ENCODE measurements at places on chromosomes 1 and 21. TPM values are rescaled to one million over a fixed set of nuclear protein-coding genes. Genes with fewer than 3 reads are reported as not detected.

The LCK gene
- total RNA-seq = not detected

The FOXO6 gene
- total RNA-seq = not detected

The PROK1 gene
- total RNA-seq = not detected

The DDAH1 gene
- total RNA-seq = 8.2 TPM

The GRHL3 gene
- not detected for total RNA-seq

The KCND3 gene
- under 0.01 TPM for total RNA-seq

The FALEC gene
- total RNA-seq = 1.6 TPM

The PLPP3 gene
- 435 TPM for total RNA-seq

The CD52 gene
- total RNA-seq = not detected

The MAP3K7CL gene
- 3.0 TPM for total RNA-seq

The KRTAP19-8 gene
- not detected for total RNA-seq

The SLC16A4 gene
- 47.1 TPM for total RNA-seq

The OR2L5 gene
- not detected for total RNA-seq

The VHLL gene
- not detected for total RNA-seq

The KCNK1 gene
- 7.6 TPM for total RNA-seq

The PLPPR5 gene
- total RNA-seq = under 0.01 TPM

The VSIG8 gene
- under 0.01 TPM for total RNA-seq

The CRYBG2 gene
- under 0.01 TPM for total RNA-seq

The IVL gene
- not detected for total RNA-seq

The WNT2B gene
- total RNA-seq = 4.6 TPM

The SRGAP2B gene
- total RNA-seq = 35.3 TPM

The PPFIA4 gene
- 9.4 TPM for total RNA-seq

The MEF2D gene
- total RNA-seq = 4.5 TPM

The SPATA46 gene
- not detected for total RNA-seq

The MFSD2A gene
- total RNA-seq = 0.69 TPM

The RGS1 gene
- not detected for total RNA-seq

The C4BPA gene
- total RNA-seq = not detected

The COL11A1 gene
- total RNA-seq = 5.0 TPM

The SIPA1L2 gene
- total RNA-seq = 6.0 TPM

The ADORA3 gene
- 0.16 TPM for total RNA-seq

The AK5 gene
- 63.6 TPM for total RNA-seq

The PYCR2 gene
- 22.2 TPM for total RNA-seq

The HSD3B2 gene
- not detected for total RNA-seq

The LCE1B gene
- total RNA-seq = not detected

The HORMAD1 gene
- 0.16 TPM for total RNA-seq

The NBPF6 gene
- total RNA-seq = not detected

The TDRD10 gene
- total RNA-seq = under 0.01 TPM

The GPR157 gene
- 4.1 TPM for total RNA-seq

Data from bronchial smooth muscle cell (primary cell).